Aortic smooth muscle cell (primary cell): ENCODE measurements at places on chromosomes 13 and 19. TPM values are rescaled to one million over a fixed set of nuclear protein-coding genes. Genes with fewer than 3 reads are reported as not detected.

Gene SPRED3
- total RNA-seq = 6.8 and 6.9 TPM in 2 replicates

Gene RELB
- 3.3 and 3.5 TPM in 2 replicates for total RNA-seq

Gene TIMM44
- 48.4 and 54.2 TPM in 2 replicates for total RNA-seq

Gene GZMM
- total RNA-seq = not detected in 2 replicates

Gene TNFRSF19
- total RNA-seq = 2.5 and 5.5 TPM in 2 replicates

Gene ZNF540
- total RNA-seq = 0.81 and 0.92 TPM in 2 replicates
